HCEC 1CT (cell line): ENCODE measurements at places on chromosomes 11 and 22.

DNA sequence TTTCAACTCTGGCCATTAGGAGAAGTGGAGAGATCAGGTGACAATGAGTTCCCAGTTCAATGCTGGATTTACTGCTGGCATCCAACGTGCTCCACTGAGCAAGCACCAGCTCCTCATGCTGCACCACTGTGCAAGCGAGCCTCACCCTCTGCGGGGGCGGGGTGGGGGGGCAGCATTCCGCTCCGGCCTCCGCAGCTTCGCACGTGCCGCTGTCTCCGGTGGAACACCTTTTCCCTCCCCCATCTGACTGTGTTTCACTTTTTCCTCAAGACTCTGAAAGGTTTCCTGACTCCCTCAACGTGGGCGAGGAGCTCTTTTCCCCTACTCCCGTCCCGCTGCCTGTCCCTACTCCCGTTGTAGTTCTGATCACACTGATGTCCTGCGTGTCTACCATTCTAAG, 835 bp upstream of the RHOD start:
- no peak for DNase-seq

GRCh38 chr11:73578592-73579185, 19.2 kb downstream of the FAM168A start:
- DNase-seq, result no peak

GRCh38 chr11:35425603-35426212, 6.3 kb upstream of the SLC1A2 start:
- no peak for DNase-seq

GRCh38 chr11:44733877-44734276, 7.1 kb downstream of the TSPAN18 start:
- no peak for DNase-seq

GRCh38 chr22:44711690-44712555, 9.9 kb downstream of the PRR5 start:
- DNase-seq, result no peak

- no peak for DNase-seq
Measured at GRCh38 chr22:37457093-37457893, 28.9 kb downstream of the MFNG start.

GRCh38 chr11:2099516-2100349, 39.5 kb downstream of the IGF2 start:
- DNase-seq, result no peak
